ENCODE measurements at places on chromosomes 11 and 22.

GRCh38 chr11:129292092-129292491, 83.6 kb upstream of the BARX2 start:
- no peak for DNase-seq

GRCh38 chr11:14202251-14203196, 156.5 kb downstream of the RRAS2 start:
- DNase-seq, result no peak

GRCh38 chr11:122733318-122733717, 77.8 kb downstream of the UBASH3B start:
- no peak for DNase-seq

DNA sequence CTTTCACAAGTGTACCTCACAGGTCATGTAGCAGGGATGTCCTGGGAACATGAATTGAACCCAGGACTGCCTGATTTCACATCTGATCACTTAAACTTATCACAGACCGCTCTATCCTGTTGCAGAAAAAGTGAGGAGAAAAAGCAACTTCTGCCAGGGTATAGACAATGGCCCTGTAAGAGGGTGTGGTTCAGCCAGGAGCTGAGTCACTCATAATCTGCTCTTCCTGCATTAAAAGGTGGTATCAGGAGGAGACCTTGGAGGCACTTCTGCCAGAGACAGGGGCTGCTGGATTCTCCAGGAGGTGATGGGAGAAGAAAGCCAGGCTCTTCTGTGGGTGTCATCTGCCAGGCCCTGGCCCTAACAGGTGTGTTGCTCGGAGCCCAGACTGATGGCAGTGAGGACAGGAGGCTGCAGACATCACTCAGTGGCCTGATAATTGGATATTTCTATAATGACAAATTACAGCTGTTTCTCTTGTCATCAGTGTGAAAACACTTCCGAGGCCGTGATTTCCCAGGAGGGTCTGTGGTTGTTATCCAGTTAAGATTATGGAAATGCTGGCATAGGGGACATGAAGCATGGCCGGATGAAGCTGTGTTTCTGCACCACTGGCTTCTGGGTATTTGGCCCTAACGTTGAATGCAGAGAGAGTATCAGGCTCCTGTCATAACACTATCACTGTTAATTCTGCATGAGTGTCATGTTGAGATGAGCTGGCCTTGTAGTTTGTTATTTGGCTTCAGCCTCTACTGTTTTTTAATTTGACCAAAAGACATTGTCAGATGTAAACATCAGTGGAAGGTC, 125.1 kb upstream of the ZBED5 start:
- no peak for DNase-seq

DNA sequence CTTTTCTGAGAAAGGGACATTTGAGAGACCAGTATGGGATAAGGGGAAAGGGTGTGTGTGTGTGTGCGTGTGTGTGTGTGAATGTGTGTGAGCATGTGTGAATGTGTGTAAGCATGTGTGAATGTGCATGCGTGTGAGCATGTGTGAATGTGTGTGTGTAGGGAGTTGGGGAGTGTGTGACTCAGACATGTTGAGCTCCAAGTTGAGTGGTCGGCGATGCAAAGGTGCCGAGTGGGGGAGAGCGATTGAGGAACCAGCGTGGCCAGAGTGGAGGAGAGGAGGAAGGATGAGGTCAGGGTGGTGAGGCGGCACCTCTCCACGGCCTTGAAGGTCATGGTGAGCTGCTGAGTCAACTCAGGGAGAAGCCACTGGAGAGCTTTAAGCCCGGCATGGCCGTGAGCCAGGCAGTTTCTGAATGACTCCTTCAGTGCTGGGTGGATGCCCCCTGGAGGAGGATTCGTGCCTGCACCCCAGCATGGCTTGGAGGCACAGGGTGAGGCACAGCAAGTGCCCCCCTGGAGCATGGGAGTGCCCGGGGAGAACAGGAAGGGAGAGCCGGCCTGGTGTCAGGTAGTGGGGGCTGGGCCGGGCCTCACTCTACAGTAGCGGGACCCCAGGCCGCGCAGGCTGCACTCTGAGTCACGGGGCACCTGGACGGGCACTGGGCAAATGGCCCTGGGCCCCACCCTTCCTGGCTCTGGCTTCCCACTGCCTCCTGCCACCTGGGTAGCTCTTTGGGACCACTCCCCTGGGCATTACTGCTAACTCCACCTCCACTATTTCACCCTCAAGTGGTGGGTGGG, 8.2 kb upstream of the CCDC88B start:
- DNase-seq, result peak; percentile 77

- no peak for DNase-seq
These were observed 462.9 kb downstream of the TBC1D22A start for GRCh38 chr22:47225080-47225930.

- DNase-seq, result no peak
These were observed 23.0 kb downstream of the ZNF202 start for GRCh38 chr11:123718469-123718868.

- no peak for DNase-seq
These were observed 9.8 kb upstream of the RAG1 start for GRCh38 chr11:36557991-36558390.

DNA sequence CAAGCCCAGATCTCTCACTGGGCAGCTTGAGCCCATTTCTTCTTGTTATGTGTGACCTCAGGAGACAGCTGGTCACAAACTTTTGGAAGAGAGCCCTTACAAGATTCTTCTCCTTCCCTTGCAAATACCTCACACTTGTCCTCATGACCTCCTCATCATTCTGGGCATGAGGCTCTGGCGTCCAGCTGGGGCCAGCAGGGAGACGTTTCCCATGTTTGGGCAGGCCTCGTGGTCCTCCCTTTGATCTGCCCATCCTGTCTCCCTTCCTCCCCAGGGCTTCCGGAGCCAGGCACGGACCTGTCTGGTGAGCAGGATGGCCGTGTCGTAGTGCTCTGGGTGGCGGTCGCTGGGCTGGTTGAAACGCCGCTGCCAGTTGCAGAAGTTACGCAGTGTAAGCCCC, 9.7 kb downstream of the ADAMTS8 start:
- no peak for DNase-seq

- DNase-seq, result no peak
These were observed 181.6 kb downstream of the MSANTD4 start for GRCh38 chr11:105840391-105840790.

DNA sequence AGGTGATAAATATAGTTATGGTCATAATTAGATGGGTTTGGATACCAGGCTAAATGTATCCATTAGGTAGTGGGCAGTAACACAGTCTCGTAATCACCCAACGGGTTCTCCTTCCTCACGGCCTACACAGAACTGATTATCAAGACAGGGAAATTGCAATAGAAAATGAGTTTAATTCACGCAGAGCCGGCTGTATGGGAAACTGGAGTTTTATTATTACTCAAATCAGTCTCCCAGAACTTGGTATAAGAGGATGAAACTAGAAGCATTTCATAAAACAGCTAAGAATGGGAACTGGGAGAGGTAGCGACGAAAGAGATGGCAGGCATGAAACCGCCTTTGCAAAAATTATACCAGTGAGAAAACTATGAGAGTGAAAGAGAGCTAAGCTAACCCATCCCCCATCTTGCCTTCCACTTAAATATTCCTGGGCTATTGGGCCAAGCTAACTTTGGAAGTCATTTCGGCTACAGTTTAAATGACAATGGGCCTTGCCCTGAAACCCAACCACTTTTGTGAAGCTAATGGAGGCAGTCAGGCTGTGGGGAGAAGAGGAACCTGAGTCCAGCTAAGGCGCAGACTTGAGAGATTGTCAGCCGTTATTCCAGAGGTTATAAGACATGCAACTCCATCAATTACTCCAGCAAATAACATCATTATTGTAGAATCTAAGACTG, 29.6 kb downstream of the CTSC start:
- no peak for DNase-seq

DNA sequence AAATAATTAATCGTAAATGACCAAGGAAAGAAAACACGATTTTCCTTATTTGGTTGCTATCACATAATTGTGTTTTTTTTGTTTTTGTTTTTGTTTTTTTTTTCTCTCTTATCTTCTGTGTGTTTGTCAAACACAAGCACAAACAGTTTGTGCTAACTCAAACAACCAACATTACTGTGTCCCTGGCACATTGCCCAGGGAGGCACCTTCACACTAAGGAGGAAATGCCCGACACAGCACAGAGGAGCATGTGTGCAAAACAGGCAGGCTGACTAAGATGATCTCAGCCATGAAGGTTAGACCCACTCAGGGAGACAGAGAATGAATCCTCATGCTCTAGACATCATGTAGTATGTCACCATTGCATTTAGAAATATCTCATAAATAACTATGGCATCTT, 130.1 kb downstream of the SOX6 start:
- no peak for DNase-seq

- DNase-seq, result no peak
These were observed 102.2 kb downstream of the TRIM29 start for GRCh38 chr11:120035756-120036155.

DNA sequence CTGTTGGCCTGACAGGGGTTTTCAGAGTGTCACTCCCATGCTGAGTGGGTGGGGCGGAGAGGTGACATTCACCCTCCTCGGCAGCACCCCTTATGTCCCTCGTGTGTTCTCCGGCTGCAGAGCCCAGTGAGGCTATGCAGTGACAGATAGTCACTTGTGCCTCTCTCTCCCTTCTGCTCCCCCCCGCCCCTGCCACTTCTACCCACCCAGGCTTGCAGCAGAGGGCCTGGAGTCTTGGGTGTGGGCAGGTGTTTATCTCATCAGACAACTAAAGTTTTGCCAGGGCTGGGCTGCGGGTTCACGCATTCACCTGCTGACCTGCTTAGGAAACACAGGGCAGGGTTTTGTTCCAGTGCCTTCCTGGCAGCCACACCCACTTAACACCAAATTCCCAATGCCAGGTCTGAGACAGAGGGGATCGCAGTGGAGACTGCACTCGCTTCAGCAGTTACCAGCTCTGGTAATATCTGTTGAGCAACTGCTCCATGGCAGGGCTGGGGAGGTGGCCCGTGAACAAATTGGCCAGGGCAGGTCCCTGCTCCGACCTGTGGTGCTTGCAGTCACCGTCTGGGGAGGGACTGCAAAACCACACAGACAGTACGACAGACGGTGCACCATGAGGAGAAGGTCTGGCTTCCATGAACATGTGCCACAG, 50.5 kb upstream of the ADA2 start:
- DNase-seq, result no peak

- DNase-seq, result peak; percentile 36
These were observed at the start of gene SLC43A1 for GRCh38 chr11:57515332-57516060. SLC43A1 (minus strand) TSS chr11:57515702; CDS start chr11:57514111, 1,591 bp downstream.

DNA sequence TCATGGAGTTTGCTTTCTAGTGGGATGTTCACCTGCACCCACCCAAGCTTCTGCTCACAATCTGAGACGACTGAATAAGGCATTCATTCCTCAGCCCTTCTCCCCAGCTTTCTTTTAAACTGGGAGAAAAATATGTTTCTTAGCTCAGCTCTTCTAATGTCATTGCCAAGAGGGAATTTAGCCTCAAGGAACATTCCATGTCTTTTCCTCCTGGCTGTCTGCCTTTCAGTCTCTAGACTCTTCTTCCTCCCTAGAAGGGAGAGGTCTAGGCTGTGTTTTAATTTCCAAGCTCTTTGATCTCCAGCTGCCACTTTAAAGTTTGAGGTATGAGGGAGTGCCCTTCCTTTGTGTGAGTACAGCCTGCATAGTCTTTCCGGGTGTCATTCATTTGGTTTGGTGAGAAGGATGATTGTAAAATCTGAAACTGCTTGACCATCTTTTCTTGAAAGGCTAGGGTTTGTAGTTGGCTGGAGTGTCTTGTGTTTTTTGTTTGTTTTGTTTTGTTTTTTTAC, 11.7 kb upstream of the HTATIP2 start:
- DNase-seq, result no peak

GRCh38 chr22:29831186-29831921, 6.7 kb downstream of the ASCC2 start:
- no peak for DNase-seq

GRCh38 chr11:70522593-70523311, 124.4 kb downstream of the CTTN start:
- no peak for DNase-seq

DNA sequence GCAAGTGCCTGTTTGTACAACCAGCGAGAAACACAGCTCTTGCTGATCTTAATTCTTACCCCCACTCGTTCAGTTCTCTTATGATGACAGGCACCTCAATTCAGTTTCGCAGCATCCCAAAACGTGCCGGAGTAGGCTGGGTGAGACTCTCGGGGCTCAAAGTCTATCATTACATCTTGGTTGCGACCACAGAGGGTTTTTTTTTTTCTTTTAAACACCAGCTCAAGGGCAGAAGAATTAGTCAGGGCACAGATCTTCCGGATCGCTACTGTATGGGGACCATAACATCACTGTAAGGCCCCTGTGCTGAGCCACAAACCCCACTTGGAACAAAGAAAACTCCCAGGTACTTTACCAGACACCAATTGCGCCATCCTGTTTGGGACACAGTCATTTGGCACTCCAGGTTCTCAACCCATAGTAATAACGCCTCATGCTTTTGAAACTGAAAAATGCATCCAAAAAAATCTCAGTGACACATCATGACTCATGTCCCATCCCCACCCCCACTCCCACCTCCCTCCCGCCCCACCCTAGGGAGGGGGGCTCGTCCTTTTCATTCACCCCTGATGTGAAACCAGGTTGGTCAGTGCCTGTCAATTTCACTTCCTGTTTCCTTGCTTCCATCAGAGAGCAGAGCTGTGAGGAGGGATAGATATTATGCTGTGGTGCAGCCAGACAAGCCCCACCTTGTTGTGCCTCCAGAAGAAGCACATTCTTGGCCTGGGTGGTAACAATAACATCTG, 41.0 kb upstream of the CD5 start:
- DNase-seq, result peak; percentile 74

DNA sequence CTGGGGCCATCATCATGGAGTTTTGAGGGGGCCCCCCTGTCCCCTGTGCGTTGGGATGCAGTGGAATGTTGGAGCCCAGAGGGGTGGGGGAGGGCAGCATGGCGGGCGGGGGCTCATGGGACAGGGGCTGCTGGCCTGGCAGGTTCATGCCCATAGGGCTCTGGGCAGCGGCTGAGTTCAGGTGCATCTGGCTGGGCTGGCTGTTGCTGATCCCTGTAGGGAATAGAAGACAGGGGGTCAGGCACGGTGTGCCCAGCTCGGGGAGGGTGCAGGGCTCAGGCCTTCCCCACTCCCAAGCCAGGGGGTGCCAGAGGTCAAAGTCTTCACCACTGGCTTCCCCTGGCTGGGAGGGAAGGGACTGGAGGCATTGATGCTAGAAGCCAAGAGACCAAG, 15.6 kb downstream of the CXCR5 start:
- DNase-seq, result no peak

DNA sequence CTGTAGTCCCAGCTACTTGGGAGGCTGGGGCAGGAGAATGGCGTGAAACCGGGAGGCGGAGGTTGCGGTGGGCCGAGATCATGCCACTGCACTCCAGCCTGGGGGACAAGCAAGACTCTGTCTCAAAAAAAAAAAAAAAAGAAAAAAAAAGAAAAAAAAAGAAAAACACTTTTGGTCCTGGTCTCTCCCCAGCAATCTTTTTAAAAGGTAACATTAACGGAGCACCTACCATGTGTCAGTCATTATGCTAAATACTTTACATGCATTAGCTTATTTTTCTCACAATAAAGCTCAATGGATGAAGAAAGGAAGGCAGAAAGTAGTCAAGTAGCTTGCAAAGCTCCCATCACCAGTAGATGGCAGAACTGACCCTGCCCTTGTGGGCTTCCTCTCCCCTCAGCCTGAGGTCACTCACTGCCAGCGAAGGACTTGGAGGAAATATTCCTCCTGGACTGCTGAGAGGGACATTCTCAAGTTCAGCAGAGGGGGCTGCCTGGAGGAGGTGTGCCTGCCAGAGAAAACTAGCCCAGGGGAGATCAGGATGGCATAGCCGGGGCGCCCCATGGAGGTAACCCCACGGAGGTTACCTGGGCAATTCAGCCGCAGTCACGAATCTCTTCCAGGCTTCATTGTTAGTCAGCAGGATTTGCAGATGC, 15.5 kb downstream of the APOL3 start:
- peak; percentile 39 for DNase-seq

- DNase-seq, result peak; percentile 2
These were observed 11.9 kb downstream of the SHANK3 start for GRCh38 chr22:50684501-50684900.

- DNase-seq, result no peak
These were observed 55.9 kb upstream of the KIRREL3 start for GRCh38 chr11:127056338-127056971.
